ENCODE measurements at places on chromosomes 1 and 21. TPM values are rescaled to one million over a fixed set of nuclear protein-coding genes. Genes with fewer than 3 reads are reported as not detected.

The DNAJC28 gene
- 3.2 TPM for total RNA-seq

The RNF186 gene
- total RNA-seq: 0.25 TPM

The KPRP gene
- 0.22 TPM for total RNA-seq

DNA sequence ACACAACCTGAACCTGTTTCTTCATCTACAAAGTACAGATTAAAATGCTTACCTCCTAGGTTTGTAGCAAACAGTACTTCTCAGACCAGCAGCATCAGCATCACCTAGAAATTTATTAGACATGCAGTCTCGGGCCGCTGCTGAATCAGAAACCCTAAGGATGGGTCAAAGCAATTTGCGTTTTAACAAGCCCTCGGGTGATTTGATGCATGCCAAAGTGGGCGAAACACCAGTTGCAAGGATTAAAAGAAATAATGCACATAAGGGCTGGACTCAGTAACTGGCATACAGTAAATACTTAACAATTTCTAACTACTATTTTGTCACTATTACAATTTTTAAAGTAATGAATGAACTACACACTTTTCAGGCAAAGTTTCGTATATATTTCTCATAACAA is 47.5 kb downstream of the SH3GLB1 start:
- ATAC-seq: no peak

The FAM3B gene
- total RNA-seq: not detected

The ITLN1 gene
- total RNA-seq: not detected

The PPM1J gene
- 0.48 TPM for total RNA-seq

The FGR gene
- 0.10 TPM for total RNA-seq

The ZSWIM5 gene
- 0.61 TPM for total RNA-seq

The ANKRD34A gene
- total RNA-seq: 3.5 TPM

The FAM163A gene
- 0.67 TPM for total RNA-seq

- peak; percentile 68 for ATAC-seq
Measured at GRCh38 chr1:82836213-82836972, 1035.7 kb downstream of the ADGRL2 start.

DNA sequence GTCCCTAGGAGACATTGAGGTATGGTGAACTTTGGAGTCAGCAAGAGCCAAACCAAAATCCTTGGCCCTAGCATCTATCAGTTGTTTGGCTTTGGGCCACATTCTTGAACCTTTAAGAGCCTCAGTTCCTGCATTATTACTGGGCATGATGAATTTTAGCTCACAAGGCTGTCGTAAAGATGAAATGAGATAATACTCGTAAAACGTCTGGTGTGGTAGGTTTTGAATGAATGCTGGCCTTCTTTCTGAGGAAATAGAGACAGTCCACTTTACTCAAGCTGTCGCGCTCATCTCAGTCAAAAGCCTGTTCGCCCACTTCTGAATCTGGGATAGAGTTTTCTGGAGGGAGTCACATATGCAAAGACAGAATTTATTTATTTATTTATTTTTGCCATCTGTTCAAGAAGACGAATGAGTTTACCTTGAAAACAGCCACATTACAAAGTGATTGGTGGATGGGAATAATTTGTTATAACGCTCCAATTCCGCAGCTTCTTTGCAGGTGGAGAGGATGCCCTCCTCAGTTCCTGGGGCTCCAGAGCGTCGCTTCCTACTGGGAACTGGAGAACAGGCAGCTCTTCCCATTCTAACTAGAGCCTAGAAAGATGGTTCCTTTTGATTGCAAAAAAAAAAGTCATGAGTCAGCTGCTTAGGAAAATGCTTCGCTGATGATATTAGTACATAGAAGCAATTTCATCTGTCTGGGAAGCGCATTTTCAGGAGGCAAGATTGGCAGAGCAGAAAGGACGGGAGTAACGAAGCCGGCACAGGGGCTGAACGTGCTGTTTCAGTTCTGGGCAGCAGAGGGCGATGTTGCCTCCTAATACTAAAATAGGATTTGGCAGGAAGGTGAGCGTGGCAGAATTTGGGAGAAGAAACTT is 49.9 kb upstream of the CYP2J2 start:
- ATAC-seq: peak; percentile 56

- ATAC-seq: no peak
Measured at GRCh38 chr1:153357076-153357852, 390 bp upstream of the S100A9 start.

The C1orf185 gene
- not detected for total RNA-seq

The LRRC39 gene
- total RNA-seq: 2.3 TPM

- ATAC-seq: peak; percentile 50
Measured at GRCh38 chr1:52102336-52103013, 39.4 kb upstream of the ZFYVE9 start.

- no peak for ATAC-seq
Measured at GRCh38 chr1:172801771-172802322, 142.9 kb downstream of the FASLG start.

- ATAC-seq: no peak
Measured at GRCh38 chr1:184050636-184051035, 894 bp upstream of the TSEN15 start.

DNA sequence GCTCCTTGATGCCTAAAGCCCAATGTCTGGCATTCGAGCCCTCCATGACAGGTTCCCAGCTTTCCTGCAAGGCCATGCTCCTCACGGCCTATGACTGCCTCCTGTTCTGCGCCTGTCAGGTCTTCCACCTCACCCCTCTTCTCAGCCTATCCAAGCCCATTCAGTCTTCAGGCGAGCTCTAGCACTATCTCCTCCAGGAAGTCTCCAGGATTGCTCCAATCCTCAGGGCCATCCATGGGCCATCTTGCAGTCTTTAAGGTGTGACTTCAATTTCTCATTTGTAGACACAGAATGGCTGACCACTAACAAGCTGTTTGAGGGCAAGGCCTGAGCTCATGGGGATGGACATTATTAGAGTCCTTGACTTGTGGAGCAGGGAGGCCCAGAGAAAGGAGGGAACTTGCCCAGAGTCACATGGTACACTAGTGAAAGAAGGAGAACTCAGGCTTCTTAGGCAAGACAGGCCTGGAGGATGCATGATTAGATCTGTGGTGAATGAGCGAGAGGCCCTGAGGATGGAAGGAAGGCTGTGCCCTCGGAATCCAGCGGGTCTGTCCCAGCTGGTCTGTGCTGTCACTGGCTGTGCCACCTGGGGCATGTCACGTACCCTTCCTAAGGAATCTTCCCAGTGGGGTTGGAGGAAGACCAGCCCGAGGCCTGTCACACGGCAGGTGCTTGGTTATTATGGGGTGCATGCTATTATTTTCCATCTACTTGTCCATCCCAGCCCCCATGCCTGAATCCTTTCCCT is 1.2 kb upstream of the ACOT11 start:
- ATAC-seq: no peak

The PTGS2 gene
- total RNA-seq: 2.0 TPM

The ANKRD65 gene
- total RNA-seq: 0.77 TPM

GRCh38 chr21:42584296-42584641 is 69.2 kb upstream of the PDE9A start:
- peak; percentile 16 for ATAC-seq

GRCh38 chr1:92653605-92654381 is 131.1 kb downstream of the EVI5 start:
- no peak for ATAC-seq

The ITLN2 gene
- total RNA-seq: not detected

DNA sequence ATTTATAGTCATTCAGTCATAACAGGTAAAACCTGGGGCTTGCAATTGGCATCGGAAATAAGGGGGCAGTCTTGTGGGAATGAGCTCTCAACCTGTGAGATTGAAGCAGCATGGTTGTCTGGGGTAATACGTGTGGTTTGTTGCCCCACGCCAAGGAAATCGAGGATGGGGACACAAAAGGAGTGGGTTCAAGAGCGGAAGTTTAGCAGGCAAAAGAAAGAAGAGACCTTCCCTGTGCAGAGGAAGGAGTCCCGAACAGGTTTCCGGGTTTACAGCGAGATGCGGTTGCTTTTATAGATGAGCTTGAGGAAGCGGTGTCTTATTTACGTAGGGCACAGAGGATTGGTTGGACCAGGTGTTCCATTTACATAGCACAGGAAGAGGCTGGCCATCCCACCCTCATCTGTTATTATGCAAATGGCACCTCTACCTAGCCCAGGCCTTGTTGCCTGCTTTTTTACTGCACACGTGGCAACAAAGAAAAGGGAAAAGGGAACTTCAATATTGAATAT is 37.3 kb downstream of the IFNAR1 start:
- ATAC-seq: peak; percentile 28

The C1orf210 gene
- 0.11 TPM for total RNA-seq

The WNT3A gene
- total RNA-seq: 0.06 TPM

DNA sequence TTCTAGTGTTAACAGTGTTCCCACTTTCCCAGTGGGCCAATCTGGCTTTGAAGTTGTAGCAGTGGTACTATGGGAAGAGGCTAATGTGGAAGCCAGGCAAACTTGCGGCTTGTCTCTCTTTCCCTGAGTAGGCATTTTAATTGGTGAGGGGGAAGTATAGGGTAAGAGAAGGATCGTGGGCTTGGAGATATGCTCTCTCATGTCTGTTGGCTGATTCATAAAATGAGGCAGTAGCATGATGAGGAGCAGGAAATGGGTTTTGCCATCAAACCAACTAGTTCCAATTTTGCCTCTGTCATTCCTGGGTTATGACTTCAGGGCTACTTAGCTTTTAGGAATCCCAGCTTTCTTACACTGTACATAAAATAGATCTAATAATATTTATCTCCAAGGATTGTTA is 12.1 kb downstream of the C8A start:
- ATAC-seq: no peak

The CD1E gene
- total RNA-seq: not detected

DNA sequence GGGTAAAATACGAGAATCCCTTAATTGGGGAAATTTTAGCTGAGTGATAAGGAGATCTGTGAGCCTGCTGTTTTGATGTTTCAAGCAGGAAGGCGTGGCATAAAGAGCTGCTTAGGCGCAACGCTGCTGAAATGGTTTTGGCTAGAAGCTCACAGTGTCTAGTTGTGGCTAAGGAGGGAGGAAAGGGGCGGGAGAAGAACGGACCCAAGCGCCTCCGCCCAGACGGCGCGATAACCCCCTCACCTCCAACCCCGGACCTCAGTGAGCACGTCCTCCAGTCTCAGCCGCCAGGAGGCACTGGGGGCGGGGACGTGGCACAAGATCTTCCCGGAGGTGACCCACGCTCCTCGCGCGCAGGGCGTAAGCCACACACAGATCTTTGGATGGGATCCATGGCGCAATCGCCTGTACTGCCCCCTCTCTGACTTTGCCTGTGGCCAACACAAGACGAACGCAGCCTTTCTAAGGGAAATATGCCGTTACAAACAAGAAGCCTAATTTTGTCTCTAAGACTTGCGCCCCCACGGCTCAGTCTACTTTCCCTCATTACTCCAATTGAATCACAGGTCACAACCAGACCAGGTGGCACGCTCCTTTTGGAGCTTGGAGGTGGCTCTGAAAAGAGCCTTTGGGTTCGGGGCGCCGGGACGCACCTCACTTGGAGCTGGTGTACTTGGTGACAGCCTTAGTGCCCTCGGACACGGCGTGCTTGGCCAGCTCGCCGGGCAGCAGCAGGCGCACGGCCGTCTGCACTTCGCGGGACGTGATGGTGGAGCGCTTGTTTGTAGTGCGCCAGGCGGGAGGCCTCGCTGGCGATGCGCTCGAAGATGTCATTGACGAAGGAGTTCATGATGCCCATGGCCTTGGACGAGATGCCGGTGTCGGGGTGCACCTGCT is 23.4 kb upstream of the RNF187 start:
- peak; percentile 59 for ATAC-seq

The SPRR5 gene
- not detected for total RNA-seq

DNA sequence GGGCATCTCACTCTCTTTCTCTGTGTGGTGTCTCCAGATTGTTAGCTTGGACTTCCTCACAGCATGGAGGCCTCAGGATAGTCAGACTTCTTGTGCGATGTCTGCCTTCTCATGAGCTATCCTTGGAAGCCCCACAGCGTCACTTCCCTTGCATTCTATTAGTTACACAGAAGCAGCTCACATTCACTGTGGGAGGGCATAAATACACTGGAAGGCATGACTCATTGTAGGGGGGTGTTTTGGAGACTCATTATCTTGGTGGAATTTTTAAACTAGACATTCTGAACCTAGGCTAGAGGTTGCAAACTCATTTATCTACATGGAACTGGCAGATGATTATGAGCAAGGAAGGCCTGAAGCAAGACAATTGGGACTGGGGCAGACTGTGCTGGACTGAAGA is 21.4 kb upstream of the FASLG start:
- ATAC-seq: no peak

The CYP4X1 gene
- 26.1 TPM for total RNA-seq

DNA sequence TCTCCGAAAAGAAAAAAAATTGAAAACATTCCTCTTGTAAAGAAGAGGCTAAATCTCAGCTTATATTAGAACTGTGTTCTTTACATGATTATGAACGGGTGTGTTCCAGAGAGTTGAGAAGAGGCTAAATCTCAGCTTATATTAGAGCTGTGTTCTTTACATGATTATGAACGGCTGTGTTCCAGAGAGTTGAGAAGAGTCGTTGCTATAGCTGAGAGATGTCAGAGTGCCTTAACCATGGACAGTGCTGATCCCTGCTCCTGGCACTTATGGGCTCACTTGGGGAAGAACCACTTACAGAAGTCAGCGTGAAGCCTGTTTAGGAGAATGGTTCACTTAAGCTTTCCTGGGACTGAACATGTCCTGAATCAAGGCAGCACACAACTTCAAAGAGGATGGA is 35.0 kb downstream of the SLC35F3 start:
- no peak for ATAC-seq

DNA sequence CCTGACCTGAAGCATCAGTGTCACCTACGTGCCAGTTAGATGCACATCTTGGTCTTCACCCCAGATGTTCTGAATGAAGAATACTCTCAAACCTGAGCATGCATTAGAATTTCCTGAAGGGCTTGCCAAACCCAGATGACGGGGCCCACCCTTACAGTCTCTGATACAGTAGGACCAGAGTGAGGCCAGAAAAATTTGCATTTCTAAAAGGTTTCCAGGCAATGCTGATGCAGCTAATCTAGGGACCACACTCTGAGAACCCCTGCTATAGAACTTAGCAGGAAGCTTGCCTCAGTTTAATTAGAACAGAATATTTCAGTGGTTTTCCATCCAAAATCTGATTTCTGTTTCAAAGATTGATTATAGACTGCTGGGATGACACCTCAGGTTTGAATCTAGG is 9.9 kb upstream of the CTBS start:
- ATAC-seq: no peak

DNA sequence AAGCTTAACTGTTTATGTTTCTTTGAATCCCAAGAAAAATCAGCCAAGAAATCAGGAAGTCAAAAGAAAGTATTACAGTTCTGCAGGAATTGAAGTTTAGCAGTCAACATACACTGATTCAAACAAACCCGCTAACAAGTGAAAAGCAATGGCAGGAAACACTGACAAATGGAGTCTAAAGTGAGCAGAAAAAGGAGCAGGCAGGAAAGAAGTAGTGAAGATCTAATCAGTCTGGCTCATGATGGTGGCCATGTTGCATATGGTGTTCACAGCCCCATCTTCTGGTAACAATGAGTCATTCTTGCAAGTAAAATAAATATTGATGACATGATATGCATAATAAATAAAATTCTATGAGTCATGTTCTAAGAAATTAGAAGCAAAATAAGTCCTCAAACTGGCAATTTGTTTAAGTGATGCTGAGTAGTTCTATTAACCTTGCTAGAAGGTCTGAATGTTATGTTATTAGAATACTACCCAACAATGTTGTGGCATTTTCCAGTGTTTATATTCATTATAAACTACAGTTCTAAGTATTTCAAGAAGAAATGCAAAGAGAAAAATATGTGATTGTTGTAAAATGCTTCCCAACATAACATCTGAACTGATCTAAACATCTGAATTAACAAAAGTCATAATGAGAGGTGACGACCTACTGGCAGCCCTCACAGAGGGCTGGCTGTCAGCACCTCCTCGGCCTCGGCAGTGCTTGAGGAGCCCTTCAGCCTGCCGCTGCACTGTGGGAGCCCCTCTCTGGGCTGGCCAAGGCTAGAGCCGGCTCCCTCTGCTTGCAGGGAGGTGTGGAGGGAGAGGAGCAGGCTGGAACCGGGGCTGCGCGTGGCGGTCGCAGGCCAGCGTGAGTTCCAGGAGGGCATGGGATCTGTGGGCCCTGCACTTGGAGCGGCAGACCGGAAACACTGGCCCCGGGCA is 5.7 kb upstream of the ACBD6 start:
- no peak for ATAC-seq

All from motor neuron (in vitro differentiated cells).